ENCODE measurements at places on chromosomes 5 and 9.

DNA sequence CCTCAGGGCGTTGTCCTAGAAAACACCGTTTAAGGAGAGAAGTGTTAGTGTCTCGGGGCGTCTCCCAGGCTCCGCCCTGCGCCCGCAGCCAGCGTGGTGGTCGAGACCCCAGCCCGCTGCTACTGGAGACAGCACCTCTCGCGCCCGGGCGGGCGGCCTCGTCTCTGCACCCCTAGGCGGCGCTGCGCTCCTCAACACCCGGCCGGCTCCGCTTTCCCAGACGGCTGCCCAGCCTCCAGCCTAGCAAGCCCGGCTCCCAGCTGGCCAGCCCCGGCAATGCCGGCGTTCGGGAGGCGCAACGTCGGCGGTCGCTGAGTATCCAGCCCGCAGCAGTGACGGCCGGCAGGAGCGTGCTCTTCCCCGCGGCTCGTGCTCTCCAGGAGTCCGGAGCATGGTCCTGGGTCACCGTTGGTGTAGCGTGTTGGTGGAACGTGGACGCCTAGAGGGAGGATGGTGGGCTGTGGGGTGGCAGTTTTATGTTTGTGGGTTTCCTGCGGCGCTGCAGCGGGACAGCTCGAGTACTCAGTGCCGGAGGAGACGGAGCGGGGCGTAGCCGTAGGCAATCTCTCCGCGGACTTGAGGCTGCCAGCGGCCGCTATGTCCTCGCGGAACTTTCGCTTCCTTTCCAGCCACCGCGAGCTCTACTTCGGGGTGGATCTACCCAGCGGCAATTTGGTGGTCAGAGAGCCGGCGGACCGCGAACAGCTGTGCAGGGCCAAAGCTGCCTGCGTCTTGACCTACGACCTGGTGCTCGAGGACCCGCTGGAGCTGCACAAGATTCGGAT is 536 bp downstream of the PCDHAC1 start:
- DNase-seq, result peak; percentile 85

GRCh38 chr5:124919747-124920525 is 173.5 kb upstream of the ZNF608 start:
- no peak for DNase-seq

DNA sequence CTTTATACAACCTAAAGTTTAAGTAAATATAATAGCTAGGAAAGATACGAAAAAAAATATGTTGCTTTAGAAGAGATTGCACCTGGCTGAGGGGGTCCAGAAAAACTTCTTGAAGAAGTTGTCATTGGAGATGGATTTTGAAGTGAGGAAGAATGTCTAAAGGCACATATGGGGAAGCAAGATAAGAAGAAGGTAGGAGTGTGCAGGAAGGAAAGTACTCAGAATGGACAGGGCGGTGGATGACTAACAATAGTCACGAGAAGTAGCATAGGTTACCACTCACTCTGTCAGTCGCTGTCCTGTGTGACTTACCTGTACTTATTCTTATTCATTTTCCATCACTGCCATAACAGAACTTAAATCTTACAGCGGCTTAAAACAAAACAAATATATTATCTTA is 251.6 kb downstream of the GRIA1 start:
- DNase-seq, result no peak

GRCh38 chr9:109346904-109347303 is 26.0 kb upstream of the EPB41L4B start:
- no peak for DNase-seq

DNA sequence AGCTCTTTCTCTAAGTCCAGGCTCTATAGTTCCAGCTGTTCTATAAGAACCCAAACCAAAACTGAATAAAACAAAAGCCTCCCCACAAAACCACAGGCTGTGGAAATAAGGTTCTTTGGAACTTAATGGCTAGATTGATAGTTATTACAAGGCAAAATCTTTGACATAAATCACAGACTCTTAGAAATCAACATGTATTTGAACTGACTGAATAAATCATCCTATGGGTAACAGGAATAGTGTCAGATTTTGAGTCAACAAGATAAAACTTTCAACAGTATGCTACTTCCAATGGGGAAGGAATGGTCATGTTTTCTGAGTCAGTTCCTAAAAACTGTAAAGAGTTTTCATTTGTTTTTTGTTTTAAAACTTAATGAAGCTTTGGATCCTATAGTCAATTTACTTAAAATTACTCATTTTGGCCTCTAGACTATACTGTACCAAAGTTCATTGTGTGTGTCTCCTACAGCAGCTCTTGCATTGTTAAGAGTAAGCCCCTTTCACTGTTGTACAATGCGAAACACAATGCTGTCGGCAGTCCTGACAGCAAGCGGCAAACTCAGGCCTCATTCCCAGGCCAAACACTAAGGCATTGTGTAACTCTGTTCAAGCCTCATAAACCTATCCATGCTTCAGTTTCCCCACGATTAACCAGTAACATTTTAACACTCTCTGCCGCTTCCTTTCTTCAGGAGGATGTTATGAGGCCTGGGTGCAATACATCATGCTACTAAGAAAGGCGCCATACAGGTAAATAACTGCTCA is 134.1 kb downstream of the ARL15 start:
- DNase-seq, result no peak

DNA sequence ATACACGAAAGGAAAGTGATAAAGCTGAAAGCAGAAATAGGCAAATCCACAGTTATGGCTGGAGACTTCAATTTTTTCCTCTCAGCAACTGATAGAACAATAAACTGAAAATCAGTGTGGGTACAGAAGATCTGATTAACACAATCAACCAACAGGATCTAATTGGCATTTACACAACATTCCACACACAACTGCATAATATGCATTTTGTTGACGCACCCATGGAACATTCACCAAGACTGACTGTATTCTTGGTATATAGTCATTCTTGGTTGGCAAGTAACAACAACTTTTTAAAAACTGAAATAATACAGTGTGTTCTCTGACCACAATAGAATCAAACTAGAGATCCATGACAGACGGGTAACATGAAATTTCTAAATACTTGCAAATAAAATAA is 218.7 kb upstream of the S1PR3 start:
- no peak for DNase-seq

- no peak for DNase-seq
Observed at GRCh38 chr9:94610181-94610606, 16.6 kb upstream of the FBP2 start.

DNA sequence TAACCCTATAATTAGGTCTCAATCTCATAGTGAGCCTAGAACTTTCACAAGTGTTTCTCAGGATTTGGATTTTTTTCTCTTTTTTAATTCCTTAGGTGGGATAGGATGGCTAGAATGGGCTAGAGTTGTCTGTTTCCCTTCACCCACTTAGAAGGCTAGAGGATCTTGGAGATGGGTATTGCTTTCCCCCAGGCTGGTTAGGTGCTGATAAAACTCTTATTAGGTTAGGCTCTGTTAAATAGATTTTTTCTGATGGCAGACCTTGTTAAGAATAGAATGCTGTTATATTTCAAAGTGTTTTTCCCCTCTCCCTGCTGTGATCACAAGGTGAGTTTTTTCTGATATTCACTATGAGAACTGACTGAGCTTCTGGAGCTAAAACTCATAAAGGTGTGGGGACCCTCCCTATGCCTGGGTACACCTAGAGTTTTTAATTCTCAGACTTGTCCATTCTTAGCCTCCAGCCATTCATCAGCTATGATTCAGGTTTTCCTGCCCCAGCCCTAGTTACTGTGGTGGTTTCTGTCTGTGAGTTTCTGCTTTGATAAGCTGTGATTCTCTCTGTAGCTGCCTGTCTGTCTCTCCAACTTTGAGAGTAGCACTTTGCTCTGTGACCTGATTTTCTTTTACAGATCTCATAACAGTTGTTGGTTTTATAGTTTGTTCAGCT is 132.4 kb downstream of the HACD4 start:
- no peak for DNase-seq

GRCh38 chr5:56763711-56764466 is 51.5 kb upstream of the MAP3K1 start:
- DNase-seq, result no peak

DNA sequence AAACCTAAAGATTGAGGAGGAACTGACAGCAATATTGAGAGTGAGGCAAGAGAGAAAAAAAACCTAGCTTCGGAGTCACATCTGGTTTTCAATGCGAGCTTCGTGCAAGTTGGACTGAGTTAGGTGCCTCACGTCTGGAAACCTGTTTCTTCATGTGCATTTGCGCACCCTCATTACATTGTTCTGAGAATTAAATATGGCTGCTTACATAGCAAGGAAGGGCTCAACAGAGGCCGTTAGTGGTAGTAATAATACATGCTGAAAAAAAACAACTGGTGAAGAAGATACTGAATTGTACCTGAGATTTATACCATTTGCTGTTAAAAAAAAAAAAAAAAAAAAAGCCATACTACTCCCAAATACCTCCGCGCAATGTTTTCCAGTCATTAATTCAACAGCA is 18.6 kb downstream of the DNAJA1 start:
- no peak for DNase-seq

DNA sequence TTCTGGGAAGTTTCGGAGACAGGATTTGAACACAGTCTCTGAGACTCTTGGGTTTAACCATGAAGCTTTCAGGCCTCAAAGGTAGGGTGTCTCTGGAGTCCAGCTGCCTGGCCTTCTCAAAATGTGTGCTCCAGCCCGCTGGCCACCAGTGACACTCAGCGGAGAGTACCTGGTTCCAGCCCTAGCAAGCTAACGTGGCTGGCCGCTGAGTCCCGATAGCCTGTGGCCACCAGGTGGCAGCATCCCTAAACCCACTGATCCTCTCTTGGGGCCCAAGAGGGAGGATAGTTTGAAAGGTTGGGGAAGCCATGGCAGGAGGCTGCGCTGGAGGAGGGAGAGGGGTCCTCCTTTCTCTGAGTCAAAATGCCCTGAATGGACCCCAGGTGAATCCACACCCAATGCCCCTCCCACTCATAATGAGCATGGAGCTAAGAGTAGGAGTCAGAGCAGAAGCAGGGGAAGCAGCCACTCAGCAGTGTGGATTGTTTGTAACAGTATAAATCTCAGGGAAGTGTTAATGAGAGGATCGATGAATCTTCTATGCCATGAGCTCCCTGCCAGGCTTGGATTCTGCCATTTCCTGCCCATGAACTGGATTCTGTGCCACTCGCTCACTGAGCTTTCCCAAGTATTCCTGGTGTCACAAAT is 5.4 kb upstream of the TIFAB start:
- DNase-seq, result peak; percentile 64

DNA sequence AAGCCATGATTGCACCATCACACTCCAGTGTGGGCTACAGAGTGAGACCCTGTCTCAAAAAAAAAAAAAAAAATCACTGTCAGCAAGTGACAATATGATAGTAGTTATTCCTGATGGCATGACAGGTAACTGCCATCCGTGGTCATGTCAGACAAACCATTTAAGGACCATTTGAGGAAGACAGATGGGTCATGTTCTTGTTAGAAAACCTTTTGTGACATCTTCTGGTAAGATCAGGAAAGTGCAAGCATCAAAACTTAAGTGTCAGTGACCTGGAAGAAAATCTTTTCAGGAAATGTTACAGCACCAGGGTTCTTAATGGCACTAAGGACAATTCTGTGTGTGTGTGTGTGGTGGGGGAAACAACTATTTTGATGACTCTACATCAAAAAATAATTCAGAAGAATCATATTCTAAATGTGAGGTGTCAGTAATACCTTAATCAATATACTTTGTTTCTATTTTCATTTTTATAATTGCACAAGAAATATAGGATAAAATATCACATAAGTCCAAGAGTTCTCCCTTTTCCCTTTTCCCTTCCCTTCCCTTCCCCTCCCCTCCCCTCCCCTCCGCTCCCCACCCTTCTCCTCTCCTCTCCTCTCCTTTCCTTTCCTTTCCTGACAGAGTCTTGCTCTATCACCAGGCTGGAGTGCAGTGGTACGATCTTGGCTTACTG is 17.8 kb downstream of the SLC38A9 start:
- no peak for DNase-seq

GRCh38 chr9:121303456-121304451 is 35.8 kb downstream of the GSN start:
- DNase-seq, result peak; percentile 64

DNA sequence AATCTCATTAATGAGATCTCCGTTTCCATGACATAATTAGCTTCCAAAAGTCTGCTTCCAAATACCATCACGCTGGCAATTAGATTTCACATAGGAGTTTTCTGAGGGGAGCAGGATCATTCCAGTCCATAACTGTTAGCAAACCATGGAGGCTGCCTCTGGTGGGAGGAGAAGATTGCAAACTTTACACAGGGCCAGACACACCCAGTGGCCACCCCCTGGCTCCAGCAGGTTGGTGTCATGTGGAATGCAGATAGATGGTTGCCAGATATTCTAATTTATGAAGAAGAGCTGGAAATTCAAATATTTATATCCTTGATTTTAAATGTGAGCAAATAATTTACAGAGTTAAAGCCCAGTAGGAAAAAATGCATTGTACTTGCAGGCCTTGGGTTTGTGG is 164.2 kb downstream of the ICE1 start:
- DNase-seq, result no peak

GRCh38 chr9:135592625-135593024 is 31.1 kb downstream of the PAEP start:
- DNase-seq, result peak; percentile 69
